ENCODE measurements at places on chromosomes 7 and 10.

- DNase-seq: no peak
Measured at GRCh38 chr7:45070254-45070642, 18.5 kb downstream of the NACAD start.

DNA sequence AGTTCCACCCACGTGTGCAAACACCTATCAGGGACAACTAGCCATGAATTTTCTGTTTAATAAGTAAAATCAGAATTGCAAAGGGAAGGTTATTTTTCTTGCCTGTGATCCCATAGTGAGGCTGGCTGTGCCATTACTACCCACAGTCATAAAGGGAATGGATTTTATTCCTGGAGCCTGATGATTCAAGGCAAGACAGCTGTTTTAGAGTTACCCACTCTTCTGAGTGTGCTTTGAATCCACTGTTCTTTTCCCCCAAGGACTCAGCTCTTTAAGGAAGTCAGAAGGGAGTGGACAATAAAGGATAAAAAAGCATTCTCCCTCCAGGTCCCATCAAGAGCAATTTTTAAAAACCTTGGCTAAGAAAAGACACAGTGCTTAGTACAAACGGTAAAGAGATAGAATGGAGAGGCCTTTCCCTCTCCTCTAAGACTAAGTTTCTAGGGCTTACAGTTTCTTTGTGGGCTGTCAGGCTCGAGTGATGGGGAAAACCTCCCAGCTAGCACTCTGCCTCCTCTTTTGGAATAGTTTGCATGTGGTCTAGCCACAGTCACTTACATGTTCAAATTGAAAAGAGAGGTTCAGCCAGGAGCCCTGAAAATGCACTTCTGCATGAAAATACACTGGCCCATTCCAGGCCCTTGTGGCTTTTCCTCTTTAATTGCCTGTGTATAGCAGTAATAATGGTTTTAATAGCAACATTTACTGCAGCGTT, 5.1 kb upstream of the LRRC4 start:
- DNase-seq: no peak

DNA sequence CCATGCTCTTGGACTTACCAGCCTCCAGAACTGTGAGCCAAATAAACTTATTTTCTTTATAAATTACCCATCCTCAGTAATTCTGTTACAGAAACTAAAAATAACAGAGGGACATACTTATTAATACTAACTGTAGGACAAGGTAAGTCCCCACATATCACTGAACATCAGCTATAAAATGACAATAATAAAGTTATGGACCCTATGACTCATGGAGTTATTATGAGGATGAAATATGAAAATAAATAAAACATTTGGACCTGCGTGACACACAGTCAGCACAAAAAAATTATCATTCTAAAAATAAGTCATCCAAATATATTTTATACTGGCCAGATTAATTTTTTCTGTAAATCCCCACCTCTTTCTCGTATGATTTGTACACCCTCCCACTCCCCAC, 34.9 kb upstream of the ELAPOR2 start:
- DNase-seq: no peak

- DNase-seq: no peak
Measured at GRCh38 chr7:13910805-13911551, 78.5 kb downstream of the ETV1 start.

- no peak for DNase-seq
Measured at GRCh38 chr7:51430480-51431086, 114.0 kb upstream of the COBL start.

DNA sequence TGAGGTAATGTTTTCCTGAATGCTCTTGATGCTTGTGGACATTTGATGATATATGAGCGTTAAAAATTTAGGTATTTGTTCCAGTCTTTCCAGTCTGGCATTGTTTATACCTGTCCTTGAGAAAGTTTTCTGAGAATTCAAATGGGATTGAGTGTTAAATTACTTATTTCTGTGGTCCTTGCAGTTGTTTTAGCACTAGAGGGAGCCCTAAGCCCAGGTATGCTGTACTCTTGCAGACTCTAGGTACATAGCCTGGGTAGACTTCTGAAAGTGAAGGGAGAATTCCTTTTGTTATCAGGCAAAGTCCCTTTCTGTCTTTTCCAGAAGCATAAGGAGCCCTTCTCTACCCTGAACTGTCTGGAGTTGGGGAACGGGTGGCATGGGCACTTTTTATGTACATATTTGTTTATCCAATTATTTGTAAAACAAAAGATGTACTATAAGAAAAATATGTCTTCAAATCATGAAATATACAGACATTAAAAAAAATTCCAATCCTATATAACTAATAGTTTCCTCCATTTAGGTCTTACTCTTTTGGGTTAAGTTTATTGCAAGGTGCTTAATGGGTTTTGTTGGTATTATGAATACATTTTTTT, 262.1 kb downstream of the ATRNL1 start:
- no peak for DNase-seq

- DNase-seq: no peak
Measured at GRCh38 chr7:33452805-33453502, 323.6 kb downstream of the BBS9 start.

- DNase-seq: no peak
Measured at GRCh38 chr10:79356104-79356503, 8.8 kb downstream of the PPIF start.

DNA sequence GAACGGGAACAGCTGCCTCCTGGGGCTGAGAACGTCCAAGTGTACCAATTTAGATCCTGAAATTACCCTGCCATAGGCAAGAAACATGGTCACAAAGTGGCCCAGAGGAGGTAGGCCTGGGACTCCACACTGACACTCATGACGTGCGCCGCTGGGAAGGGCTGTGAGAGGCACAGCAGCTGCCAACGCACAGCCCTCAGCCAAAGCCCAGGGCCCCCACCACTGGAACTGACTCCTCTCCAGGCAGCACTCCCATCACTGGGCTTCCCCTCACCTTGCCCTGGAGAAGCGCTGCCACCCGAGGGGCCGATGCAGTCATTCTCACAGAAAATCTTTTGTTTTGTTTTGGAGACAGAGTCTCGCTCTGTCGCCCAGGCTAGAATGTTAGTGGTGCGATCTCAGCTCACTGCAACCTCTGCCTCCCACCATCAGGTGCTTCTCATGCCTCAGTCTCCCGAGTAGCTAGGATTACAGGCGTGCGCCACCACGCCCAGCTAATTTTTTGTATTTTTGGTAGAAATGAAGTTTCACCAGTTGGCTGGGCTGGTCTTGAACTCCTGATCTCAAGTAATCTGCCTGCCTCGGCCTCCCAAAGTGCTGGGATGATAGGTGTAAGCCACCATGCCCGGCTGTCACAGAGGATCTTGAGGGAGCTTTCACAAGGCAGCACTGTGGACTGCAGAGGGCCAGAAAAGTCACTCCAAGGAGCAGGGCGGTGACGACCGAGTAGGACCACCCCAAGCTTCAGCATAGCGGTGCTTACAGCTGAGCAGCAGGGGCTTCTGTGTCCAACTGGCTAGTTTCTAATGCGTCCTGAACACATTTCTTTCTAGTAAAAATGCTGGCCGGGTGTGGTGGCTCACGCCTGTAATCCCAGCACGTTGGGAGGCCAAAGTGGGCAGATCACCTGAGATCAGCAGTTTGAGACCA, 13.5 kb downstream of the GUSB start:
- no peak for DNase-seq

DNA sequence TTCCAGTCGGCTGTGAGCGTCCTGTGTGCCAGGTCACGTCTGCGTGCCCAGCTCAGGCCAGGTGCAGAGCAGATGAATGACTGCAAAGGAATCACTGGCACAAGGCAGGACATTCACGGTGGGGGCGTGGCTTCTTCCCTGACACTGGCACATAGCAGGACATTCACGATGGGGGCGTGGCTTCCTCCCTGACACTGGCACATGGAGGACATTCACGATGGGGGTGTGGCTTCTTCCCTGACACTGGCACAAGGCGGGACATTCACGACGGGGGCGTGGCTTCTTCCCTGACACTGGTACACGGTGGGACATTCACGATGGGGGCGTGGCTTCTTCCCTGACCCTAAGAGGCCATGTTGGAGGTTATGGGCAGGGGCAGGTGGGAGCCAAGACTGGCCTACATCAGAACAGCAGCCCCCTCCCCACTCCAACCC, 64.3 kb downstream of the MYL10 start:
- DNase-seq: no peak
